Caki2 (cell line): ENCODE measurements at places on chromosomes 1 and 21.
A peak's percentile ranks its signal among the peaks of the same experiment; 100 is the strongest.

- peak; percentile 73 for DNase-seq
Observed at GRCh38 chr1:58618303-58618702, 41.3 kb upstream of the TACSTD2 start.

DNA sequence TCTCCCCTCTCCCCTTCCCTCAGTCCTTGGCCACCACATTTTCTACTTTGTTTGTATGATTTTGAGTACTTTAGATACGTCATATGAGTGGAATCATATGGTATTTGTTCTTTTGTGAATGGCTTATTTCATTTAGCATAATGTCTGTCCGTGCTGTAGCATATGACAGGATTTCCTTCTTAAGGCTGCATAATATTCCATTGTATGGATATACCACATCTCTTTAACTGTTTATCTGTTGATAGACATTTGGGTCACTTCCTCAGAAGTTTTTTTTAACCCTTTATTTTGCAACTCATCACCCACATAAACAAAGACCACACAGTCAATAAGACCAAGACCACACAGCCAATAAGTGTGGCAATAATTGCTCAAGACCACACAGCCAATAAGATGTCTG is 24.9 kb downstream of the FAM163A start:
- no peak for DNase-seq

GRCh38 chr1:41357451-41358101 is 3.7 kb upstream of the FOXO6 start:
- DNase-seq, result no peak

DNA sequence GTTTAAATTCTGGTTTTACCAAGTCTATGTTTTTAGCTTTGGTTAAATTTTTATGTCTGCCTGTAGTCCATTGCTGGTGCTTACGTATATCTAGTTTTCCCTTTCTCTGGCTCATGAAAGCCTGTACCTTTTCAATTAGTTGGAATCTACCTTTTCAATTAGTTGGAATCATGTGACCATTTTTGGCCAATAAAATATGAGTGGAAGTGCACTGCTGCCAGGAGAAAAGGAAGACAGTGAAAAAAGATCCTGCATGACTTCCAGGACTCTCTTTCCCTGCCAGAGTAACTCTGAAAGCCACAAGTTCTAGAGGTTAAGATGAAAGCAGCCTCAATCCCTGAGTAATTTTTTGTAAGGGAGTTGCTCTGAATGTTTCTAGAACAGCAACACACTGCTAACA is 2.2 kb upstream of the GRIK1 start:
- no peak for DNase-seq

DNA sequence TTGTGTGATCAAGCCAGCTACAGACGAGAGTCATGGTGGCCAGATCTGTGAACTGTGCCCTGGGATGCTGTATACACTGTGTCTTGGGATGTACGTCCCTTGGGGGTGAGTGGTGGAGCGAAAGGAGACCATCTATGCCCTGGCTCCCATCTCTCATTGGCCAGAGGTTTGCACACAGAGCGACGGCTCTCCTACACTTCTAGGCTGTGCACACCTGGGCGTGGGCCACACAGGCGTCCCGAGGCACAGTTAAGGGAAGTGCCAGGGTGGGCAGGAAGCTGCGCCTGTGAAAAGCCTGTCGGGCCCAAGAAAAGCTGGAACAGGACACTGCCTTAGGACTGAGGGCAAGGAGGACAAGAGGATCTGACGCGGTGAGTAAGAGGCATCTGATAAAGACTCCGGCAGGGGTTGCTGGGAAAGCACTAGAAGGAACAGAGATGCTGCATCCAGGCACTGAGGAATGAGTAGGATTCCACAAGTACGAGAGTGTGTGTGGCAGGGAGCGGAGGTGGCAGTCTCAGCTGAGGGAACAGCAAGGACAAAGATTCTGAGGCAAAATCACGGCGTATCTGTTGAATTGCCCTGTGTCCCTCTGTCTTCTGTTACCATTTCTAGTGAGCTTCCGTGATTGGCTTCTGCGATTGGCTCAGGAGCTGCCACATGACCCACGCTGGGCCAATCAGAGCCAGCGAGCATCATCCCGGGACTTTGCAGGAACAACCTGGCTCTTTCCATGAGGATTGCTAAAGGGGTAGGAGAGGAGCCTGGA is 67.9 kb upstream of the ZBTB40 start:
- no peak for DNase-seq

DNA sequence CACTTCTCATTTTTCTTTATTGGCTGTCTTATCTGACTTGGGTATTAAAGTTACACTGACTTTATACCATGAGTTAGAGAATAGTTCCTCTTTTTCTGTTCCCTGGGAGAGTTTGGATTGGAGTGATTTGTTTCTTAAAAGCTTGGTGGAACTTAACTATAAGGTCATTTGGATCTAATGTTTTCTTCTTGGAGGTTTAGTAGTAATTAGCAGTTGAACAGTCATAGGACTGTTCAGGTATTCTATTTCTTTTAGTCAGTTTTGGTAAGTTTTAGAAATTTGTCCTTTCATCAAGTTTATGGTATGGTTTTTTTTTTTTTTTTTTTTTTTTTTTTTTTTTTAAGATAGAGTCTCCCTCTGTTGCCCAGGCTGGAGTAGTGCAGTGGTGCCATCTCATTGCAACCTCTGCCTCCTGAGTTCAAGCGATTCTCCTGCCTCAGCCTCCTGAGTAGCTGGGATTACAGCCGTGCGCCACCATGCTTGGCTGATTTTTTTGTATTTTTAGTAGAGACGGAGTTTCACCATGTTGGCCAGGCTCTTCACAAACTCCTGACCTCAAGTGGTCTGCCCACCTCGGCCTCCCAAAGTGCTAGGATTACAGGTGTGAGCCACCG is 6.3 kb downstream of the TTC3 start:
- DNase-seq, result peak; percentile 53

GRCh38 chr1:53153752-53154151 is 11.3 kb upstream of the SLC1A7 start:
- no peak for DNase-seq

GRCh38 chr21:31329456-31330143 is 14.5 kb downstream of the TIAM1 start:
- DNase-seq, result no peak

DNA sequence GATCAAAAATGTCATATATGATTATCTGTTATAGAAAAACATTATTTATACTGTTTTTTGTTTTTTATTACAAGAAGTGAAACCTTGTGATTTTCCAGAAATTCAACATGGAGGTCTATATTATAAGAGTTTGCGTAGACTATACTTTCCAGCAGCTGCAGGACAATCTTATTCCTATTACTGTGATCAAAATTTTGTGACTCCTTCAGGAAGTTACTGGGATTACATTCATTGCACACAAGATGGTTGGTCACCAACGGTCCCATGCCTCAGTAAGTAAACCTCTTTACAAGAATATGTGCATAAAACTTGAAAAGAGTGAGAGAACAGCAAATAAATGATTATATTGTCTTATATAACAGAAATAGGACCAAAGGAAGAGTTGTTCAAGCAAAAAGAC is 14.5 kb downstream of the CFHR4 start:
- no peak for DNase-seq

GRCh38 chr1:43267291-43267805 is 2.4 kb upstream of the TMEM125 start:
- no peak for DNase-seq

- no peak for DNase-seq
Observed at GRCh38 chr1:201490708-201491131, 16.2 kb downstream of the CSRP1 start.

DNA sequence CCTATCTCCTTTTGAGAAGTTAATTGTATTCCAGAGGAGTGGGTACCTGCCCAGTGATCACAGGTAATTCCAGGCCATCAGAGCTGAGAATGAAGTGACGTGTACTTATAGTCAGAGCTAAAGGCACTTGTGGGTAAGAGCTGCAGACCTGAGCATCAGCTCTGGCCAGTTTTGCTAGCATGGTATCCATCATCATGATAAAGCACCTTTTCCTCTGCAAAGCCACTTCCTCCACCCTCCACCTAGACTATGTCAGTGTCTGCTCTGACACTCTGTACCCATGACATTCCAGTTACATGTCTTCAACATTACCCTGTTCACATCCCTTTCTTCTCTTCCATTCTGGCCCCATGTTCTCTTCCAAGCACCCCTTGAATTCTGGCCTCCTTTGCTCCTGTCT is 157.3 kb downstream of the GRIK3 start:
- no peak for DNase-seq

- no peak for DNase-seq
Observed at GRCh38 chr1:206059355-206059915, 6.5 kb downstream of the RHEX start.

DNA sequence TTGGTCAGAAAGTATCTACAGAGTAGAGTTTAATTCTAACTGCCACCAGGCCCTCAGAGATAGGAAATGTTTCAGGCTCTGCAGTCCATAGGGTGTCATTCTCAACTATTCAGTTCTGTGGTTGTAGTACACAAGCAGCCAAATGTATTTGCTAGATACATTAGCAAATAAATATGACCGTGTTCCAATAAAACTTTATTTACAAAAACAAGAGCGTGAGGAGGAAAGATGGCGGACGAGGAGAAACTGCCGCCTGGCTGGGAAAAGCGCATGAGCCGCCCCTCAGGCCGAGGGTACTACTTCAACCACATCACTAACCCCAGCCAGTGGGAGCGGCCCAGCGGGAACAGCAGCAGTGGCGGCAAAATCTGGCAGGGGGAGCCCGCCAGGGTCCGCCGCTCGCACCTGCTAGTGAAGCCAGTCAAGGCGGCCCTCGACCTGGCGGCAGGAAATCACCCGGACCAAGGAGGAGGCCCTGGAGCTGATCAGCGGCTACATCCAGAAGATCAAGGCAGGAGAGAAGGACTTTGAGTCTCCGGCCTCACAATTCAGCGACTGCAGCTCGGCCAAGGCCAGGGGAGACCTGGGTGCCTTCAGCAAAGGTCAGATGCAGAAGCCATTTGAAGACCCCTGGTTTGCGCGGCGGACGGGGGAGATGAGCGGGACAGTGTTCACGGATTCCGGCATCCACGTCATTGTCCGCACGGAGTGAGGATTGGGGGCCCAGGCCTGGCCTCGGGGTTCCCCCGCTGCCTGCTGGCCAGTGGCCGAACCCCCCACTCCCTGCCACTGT is 286.1 kb downstream of the LRRC40 start:
- DNase-seq, result no peak

- no peak for DNase-seq
Observed at GRCh38 chr1:33335020-33335419, 14.1 kb upstream of the A3GALT2 start.

DNA sequence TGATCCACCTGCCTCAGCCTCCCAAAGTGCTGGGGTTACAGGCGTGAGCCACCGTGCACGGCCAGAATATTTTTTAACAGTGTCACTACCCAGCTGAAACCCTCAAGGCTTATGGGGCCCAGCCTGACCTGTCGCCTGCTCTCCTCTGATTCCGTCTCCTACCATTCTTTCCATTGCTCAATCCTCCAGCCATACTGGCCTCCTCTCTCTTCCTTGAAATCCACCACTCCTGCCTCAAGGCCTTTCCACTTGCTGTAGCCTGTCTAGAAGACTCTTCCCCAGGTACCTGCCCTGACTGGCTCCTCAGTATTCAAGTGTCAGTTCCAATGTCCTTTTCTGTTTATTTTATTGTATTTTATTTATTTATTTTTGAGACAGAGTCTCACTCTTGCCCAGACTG is 53.9 kb downstream of the YARS1 start:
- no peak for DNase-seq

DNA sequence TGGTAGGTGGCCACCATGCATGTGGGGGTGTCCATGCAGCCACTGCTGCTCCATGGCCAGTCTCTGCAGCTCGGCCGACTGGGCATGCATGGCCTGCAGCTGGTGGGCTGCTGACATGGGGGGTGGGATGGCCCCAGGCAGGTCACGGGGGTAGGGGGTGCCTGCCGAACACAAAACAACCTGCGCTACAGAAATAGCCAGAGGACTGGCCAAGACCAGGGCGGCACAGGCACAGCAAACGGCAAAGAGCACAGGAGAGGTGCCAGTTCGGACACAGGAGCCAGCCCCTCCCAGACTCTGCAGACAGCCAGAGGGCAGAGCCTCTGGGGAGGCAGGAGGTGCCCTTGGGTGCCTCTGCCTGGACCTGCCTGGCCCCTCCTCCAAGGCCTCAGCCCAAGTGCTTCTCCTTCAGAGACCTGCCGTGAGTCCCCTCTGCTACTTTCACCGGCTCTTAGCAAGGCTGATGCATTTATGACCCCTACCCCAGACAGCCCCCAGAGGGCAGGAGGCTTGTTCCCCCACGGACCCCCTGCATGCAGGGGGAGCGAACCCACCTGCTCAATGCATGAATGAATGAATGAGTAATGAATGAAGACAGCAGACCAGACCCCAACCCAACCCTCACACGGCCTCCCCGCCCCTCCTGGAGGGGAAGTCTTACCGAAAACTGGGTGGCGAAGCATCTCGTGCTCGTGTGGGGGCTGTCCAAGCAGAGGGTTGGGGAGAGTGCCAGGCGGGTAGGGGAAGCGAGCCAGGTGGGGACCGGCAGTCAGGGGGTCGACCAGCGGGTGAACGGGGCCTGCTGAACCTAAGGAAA is 37.7 kb downstream of the SLC45A1 start:
- DNase-seq, result no peak

GRCh38 chr1:160400646-160401486 is 502 bp downstream of the VANGL2 start:
- no peak for DNase-seq

DNA sequence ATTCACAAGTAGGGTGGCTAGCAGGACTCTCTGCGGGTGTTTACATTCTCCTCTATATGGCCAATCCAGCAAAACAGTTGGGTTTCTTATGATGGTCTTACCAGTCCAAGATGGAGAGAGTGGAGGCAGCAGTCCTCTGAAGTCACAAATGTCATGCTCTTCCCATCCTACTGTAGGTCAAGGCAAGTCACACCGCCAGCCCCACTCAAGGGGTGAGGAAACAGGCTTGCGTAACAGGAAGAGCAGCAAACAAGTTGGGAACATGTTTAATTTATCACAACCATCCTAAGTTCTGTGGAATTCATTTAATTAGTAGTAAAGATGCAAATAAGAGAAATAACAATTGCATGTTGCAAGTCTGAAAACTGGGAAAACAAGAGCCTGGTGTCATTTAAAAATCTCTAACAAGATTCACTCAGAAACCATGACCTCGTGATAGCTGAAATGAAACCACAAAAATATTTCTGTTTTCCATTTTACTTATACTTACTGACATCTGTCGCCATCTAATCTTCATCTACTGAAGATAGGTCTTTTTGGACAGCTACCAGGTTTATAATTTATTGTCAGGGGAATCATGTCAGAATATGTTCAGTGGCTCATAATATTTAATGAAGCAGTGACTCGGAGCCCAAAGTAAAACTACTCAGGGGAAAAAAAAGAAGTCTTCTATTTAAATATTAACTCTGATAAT is 349.1 kb upstream of the FMN2 start:
- no peak for DNase-seq
